ENCODE measurements at places on chromosomes 6 and 20.

- peak; percentile 67 for DNase-seq
Measured at GRCh38 chr6:162363757-162364156, 363.8 kb downstream of the PRKN start.

GRCh38 chr6:15491986-15492269 lies 170.9 kb downstream of the DTNBP1 start:
- DNase-seq: no peak

- DNase-seq: peak; percentile 42
Measured at GRCh38 chr6:152054441-152054840, 247.0 kb downstream of the ESR1 start.

DNA sequence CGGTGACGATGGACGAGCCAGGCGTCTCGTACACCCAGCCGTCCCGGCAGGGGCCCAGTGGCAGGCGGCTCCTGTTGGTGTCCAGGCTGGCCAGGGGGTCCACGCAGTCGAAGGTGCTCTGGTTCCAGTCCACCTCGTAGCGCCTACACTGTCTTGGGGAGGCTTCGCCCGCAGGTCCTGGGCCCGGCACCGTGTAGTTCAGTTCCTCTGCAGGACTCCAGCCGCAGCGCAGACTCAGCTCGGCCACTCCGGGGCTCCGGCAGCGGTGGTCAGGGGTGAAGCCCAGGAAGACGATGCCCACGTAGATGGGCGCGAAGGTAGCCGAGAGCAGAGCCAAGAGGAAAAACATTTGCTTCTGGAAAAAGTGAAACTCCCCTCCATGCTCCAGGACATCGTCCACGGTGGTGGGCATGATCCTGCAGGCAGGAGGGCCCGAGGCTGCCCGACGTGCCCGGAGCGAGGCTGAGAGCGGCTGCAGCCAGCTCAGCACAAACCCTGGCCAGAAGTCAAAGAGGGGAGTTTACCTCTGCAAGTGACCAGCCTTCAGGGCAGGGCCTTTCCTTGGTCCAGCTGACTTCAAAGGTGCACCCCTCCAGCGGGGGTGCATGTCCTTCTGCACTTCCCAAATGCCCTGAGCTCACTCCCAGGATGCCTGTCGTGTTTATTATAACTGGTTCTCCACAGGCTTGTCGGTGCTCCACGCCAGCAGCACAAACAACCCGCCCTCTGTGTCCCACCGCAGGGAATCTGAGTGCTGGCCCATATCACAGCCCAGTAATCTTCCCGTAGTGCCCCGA lies at the start of gene SLC22A2:
Gene SLC22A2, minus strand, starts transcription at position 476 of the 797 bp plus-strand sequence. Its CDS starts 64 bp downstream, at position 412.
- no peak for DNase-seq

GRCh38 chr6:102387326-102388033 lies 994.0 kb downstream of the GRIK2 start:
- DNase-seq: no peak
